ENCODE measurements at places on chromosomes 13 and 19.

GRCh38 chr13:30835442-30835841 is 70.6 kb upstream of the MEDAG start:
- no peak for DNase-seq

- DNase-seq = no peak
These were observed 92.3 kb downstream of the TUBA3C start for GRCh38 chr13:19089315-19089714.

DNA sequence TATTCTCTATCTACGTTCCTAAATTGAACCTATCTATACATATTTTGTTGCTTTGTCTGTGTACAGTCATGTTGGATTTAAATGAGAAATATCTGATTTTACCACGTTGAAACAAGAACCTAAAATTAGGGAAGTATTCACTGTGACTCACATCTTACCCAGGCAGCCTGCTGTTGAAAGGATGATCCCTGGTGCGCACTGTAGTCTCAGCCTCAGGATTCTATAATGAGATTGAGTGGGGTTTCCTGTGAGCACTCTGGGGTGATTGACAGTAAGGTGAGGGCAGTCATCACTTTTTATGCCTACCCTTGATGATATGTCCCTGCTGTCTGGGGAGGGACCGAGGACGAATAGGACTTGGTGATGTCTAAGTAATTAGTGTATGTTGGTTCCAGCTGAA is 35.4 kb downstream of the PCCA start:
- no peak for DNase-seq

DNA sequence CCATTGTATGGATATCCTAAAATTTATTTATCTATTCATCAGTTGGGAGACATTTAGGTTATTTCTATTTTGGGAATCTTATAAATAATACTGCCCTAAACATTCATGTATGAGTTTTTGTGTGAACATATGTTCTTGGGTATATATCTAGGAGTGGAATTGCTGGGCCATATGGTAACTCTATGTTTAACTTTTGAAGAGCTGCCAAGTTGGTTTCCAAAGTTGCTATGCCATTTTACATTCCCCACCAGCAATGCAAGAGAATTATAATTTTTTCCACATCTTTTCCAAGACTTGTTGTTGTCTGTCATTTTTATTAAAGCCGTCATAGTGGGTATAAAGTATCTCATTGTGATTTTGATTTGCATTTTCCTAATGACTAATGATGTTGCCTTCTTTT is 48.2 kb upstream of the CALM3 start:
- no peak for DNase-seq

DNA sequence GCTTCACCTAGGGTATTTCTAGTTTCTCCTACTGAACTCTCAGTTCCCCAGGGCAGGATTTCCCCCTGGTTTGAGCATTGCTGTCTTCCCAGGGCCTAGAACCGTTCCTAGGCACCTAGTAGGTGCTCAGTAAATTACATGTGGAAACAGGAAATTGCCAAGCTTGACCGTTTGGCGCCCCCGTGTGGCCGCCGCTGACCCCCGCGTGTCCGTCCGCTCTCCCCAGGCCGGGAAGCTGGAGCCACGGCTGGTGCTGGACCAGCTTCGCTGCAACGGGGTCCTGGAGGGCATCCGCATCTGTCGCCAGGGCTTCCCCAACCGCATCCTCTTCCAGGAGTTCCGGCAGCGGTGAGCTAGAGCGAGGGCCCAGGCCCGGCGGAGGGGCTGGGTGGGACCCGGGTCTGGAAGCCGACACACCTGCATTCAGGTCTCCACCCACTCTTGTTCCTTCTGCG is 55.5 kb downstream of the MYH14 start:
- no peak for DNase-seq

- DNase-seq = no peak
These were observed 731.5 kb downstream of the SLITRK1 start for GRCh38 chr13:83150616-83151307.

DNA sequence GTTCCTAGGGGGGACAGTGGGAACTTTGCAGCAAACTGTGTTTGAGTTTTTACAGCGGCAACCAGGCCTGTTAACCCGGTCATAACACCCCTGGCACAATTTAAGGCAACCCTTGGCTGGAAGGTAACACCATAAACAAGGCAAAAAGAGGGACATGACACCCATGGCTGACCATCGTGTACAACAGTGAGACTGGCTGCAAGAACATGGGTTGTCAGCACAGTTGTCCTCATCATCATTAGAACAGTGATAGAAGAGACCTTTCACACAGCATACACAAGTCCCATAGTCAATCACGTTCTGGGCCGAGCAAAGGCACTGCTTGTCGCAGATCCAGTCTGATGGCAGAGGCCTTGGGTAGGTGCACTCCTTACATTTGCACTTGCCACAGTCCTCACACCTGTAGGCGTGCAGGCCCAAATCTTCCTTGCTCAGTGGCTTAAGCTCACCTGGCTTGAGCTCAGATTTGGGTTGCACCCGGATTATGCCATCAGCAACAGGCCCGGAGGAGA is 4.1 kb downstream of the SPRY2 start:
- DNase-seq = no peak

DNA sequence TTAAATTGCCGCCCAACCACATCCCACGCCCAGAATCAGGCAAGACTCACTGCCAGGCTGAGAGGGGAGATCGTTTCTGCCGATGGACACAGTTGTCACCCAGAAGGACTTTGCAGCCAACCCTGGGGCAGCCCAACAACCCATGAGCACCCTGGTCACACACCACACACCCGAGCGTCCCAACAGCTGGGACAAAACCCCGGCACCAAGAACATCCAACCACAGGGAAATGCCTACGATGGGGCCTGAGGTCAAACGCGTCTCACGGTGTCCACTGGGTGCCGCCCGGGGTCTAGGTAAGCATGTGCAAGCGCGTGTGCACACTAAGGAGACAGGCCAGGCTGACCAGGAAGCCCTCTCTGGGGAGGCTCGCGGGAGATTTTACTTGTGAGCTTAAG is 13.0 kb downstream of the LMNB2 start:
- no peak for DNase-seq

- no peak for DNase-seq
These were observed 5.2 kb downstream of the STARD13 start for GRCh38 chr13:33280279-33280905.

GRCh38 chr13:71619096-71619495 is 247.9 kb downstream of the DACH1 start:
- DNase-seq = no peak

DNA sequence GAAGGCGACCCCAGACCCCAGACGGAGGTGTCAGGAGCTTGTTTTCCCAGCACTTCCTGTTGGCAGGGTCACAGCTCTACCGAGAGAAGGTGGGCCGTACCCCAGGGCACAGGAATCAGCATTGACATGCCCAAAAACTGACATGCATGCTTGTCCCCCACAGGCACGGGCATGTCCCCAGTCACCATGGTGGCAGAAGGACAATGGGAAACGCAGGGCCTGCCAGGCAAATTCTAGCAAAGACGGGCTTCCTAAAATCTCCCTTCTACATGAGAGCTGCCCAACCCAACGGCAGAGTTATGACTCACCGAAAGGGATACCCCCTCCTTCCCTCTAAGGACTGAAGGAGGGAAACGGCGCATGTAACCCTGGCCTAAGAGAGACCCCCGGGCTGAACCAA is 18.5 kb downstream of the TSHZ3 start:
- peak; percentile 36 for DNase-seq

GRCh38 chr13:33686772-33687480 is 131.0 kb upstream of the RFC3 start:
- DNase-seq = no peak

DNA sequence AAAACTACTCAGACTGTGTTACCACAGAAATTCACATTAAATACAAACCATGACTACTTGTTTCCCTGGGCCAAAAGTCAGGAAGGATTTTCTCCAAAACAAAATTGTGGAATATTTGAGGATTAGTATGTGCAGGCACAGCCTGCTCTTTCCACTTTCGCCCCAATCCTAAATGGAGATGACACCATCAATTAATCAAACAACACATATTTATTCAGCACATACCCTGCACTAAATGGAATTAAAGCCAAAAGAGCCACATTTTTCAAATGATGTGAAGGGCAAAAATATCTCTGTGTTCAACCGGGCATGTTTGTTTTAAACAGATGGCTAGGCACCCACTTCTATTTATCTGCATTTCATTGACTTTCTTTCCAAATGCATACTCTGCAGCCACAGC is 523.1 kb downstream of the DCT start:
- DNase-seq = no peak

DNA sequence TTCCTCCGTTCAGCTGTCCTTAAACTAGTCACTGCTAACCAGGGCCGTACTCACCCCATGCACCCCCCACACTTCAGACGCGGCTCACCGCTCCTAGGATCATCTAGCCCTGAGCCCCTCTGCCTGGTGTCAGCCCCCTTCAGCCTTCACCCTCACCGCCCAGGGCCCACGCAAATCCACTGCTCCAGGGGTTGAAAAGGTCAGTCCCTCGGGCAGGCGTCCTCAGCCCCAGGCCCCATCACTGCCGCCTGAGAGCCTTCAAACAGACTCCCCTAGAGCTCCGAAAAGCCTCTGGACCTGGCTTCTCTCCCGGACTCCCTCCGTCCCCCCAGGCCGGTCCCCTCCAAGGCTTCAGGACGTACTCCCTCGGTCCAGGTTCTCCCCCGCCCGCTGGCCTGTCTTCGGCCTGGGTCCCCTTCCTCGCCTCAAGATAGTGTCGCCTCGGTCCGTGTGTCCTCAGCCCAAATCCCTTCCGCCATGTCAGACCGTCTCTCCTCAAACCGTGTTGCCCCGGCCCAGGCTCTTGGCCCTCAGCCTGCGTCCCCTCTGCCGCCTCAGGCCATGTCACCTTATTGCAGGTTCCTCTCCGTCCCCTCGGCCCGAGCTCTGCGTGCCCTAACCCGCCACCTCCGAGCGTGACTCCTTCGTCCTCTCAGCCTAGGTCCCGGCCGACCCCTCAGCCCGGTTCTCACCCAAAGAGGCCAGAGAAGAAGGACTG is 553 bp downstream of the NAPA start:
- no peak for DNase-seq

GRCh38 chr13:98782654-98783053 is 30.2 kb upstream of the SLC15A1 start:
- DNase-seq = no peak

DNA sequence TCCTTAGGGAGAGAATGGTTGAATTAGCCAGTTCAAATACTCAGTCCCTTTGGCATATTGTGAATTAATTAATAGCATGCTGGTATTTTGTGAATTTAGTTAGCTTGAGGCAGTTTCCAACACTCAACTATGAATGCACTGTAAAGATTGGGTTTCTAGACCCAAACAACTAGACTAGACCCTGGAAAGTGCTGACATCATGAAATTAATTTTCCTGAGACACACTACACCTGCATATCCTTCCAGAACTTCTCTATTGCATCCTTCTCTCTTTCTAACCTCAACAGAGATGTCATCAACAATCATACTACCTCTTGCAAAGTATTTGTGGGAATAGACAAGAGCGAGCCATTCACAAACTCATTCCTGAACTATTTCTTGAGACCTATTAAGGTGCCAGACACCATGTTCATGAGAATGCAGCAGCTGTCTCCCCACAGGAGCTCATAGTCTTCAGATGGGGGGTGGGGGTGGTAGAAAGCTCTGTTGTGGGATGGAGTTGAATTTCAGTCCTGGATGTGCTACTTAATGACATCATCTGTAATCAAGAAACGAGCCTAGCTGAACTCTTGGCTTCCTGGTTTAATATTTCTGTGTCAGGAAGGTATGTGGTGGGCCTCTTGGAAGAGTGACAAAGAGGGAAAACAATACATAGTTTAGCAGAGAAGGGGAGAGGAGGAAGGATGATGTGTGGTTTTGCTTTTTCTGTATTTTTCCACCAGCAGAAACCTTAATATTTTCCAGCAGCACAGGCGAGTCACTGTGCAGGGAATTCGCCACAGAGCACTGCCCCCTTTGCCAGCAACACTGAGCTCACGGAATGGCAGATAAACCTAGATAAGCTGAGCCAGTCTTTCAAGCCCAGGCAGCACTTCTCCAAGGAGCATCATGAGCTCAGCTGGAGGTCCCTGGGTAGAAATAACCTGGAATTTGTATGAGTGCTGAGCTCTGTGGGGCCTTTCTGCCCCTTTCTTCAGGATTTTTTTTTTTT is 53.1 kb upstream of the CYSLTR2 start:
- no peak for DNase-seq

DNA sequence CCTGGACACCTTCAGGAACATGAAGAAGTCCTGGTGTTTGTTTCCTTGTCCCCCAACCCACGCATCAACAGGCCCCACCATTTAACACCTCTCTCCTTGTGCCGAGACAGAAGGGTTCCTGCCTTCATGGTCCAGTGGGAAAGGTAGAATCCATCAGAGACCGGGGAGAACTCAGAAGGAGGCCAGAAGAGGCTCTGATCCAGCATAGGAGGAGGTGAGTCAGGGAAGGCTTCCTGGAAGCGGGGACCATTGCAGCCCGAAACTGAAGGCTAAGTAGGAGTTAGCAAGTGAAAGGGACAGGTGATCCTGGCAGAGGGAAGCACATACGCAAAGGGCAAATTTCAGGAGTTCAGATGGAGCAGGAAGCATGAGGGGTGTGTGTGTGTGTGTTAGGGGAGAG is 484 bp downstream of the ICAM3 start:
- DNase-seq = no peak

DNA sequence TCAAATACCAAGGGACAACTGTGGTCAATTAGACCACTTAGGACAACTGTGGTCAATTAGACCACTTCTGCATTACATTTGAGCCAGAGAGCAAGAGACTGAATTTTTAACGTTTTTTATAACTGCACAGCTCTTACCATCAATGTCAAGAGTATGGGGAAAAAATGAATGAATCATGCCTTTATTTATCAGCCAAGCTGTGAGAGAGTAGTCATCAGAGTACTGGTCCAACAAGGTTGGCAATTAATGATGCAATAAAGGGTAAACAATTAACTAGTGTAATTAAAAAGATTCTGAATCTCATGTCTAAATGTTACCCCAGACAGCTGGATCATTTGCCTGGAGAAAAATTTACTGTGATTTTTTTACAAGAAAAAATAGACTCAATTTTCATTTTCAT is 381.1 kb downstream of the LIG4 start:
- DNase-seq = no peak

- DNase-seq = no peak
These were observed 2.0 kb downstream of the NPAS1 start for GRCh38 chr19:47021536-47022139.

DNA sequence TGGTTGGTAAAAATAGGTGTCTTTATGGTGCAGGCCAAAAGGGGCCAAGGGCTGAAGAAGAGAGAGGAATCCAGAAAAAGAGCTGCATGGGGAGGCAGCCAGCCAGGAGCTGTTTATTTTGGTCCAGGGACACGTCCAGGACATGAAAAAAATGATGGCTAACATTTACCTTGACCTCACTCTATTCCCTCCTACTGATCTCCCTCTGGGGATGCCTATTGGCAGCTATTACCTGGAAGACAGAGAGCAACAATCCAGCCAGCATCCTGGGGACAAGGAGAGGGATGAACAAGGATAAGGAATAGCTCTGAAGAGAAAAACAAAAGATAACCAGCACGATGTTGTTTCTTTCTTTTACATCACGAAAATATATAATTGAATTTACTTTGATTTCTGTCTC is 1599.6 kb downstream of the SLITRK5 start:
- DNase-seq = no peak

- no peak for DNase-seq
These were observed 17.9 kb downstream of the GPR183 start for GRCh38 chr13:99289271-99289670.

GRCh38 chr13:58302349-58302748 is 670.8 kb downstream of the PCDH17 start:
- DNase-seq = no peak

GRCh38 chr19:765179-765738 is 14.3 kb downstream of the MISP start:
- DNase-seq = no peak
